NCI-H1092 (cell line): ENCODE measurements at places on chromosomes 16 and 17.

- no peak for DNase-seq
Measured at GRCh38 chr17:14921936-14922335, 343.2 kb downstream of the PMP22 start.

DNA sequence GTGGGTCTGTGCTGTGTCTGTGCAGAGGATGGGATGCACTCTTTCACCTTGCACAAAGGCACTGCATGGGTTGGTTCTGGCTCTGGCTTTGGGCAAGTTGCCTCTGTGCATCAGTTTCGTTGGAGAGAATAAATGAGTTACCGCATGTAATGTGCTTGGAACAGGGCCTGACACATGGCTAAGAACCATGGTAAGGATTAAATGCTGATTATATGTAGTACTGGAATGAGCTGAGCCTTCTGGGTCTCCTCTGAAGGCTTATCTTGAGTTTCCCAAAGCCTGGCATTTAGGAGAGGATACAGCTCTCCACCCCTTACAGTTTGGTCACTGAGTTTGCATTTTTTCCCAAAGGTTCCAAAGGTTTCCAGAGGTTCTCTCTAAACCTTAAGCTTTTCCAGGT lies 69.1 kb downstream of the KSR1 start:
- no peak for DNase-seq

DNA sequence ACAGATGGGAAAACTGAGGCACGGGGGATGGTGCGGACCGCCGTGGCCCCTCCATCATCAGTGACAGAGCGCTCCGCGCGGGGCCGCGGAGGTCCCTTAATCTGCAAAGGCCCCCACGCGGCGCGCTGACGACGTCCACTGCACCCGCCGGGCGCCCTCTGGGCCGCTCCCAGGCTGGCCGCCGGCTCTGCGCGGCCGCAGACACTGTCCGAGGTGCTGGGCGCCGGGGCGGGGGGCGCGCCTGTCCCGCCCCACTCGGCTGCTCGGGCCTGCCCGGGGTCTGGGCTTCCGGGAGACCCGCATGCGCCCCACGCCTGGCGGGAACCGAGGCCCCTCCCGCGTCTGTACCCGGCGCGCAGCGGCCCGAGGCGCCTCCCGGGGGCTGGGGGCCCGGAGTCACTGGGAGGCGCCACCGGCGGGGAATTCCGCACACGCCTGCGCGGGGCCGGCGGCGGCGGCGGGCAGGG lies 550 bp upstream of the RNF213 start:
- peak; percentile 51 for DNase-seq

- no peak for DNase-seq
Measured at GRCh38 chr16:72243621-72244020, 71.7 kb upstream of the PMFBP1 start.

DNA sequence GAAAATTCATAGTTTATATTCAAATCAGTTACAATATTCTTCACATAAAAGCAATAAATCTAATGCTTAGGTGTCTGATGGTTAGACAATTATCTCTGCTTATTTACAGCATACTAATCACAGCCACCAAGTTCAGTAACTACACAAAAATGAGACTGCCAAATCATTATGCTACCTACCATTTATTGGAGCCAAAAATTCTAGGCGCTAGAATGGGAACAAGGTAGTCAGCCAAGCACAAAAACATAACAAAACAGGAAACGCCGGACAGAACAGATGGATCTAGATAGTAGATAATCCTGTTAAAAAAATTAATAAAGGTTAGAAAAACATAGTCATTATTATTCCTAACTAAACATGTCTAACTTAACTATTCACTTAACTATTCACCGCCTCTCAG lies 3.6 kb downstream of the ARL6IP1 start:
- DNase-seq, result no peak

DNA sequence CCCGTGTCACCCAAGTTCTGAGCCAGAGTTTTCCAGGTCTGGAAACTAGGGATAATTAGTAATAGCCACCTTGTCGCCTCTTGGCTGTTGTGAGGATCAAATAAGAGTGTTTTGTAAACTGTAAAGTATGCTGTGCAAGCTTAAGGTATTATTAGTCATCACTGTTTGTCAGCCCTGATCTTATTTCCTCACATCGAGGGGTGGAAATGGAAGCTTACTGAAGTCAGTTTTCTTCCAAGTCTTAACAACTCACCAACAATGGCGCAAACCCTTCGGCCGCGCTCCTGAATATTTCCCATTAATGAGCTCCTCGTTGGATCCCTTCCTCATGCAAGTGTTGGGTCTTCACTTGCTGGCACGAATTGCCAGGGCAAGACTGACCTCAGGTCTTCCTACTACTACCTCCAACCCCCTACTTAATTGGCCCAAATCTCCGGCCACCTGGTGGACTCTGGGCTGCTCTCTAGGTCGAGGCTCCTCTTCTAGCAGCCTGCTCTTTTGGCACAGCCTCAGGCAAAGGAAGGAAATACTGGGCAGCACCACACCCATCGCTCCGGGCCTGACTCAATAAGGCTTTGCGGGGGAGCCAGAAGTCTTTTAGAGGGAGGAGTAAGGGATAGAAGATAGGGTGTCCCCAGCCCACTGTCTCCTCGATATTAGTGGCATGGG lies 885 bp upstream of the SLC35B1 start:
- DNase-seq, result no peak
